CD8-positive, alpha-beta memory T cell (primary cell): ENCODE measurements at places on chromosomes 1 and 21. TPM values are rescaled to one million over a fixed set of nuclear protein-coding genes. Genes with fewer than 3 reads are reported as not detected.

LCE1D gene
- total RNA-seq: not detected

- no peak overlapping the region for H3K4me3 ChIP-seq
- H3K36me3 ChIP-seq: no peaks in the 10 kb centered on the region
- DNase-seq: no peak
- H3K27ac ChIP-seq: no peak overlapping the region
- H3K4me1 ChIP-seq: no peaks in the 10 kb centered on the region
Measured at GRCh38 chr1:115239426-115239825, 98.6 kb downstream of the NGF start.

S100A2 gene
- total RNA-seq: 0.81 TPM

GRCh38 chr1:212595787-212596714 is 12.5 kb upstream of the ATF3 start:
- H3K4me1 ChIP-seq: peaks cover 15% of the 10 kb centered on the region
- DNase-seq: no peak
- peak overlapping the region; percentile 41 for H3K4me3 ChIP-seq
- no peaks in the 10 kb centered on the region for H3K27me3 ChIP-seq
- H3K27ac ChIP-seq: peak overlapping the region; percentile 34

DNA sequence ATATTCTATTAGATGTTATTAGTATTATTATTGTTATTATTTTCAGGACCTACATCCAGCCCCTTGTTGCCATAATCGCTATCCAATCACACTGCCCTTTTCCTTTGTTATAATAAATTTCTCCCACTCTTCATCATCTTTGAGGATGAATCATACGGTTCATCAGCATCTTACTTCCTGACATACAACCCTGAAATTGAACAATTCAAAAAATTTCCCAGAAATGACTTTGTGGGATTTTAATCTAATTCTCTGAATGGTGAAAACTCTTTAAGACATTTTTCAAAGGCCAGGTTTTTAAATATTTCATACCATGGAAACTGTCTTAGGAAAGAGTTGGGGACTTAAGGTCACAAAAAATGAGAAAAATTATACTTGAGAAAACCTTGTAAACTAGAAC is 353.5 kb downstream of the ST6GALNAC3 start:
- DNase-seq: no peak
- no peak overlapping the region for H3K4me3 ChIP-seq
- no peaks in the 10 kb centered on the region for H3K36me3 ChIP-seq
- H3K27ac ChIP-seq: no peak overlapping the region

MROH9 gene
- not detected for total RNA-seq

RAB3GAP2 gene
- 41.8 TPM for total RNA-seq

- no peaks in the 10 kb centered on the region for H3K27me3 ChIP-seq
- DNase-seq: no peak
- no peaks in the 10 kb centered on the region for H3K36me3 ChIP-seq
- no peaks in the 10 kb centered on the region for H3K4me1 ChIP-seq
- no peak overlapping the region for H3K27ac ChIP-seq
Measured at GRCh38 chr1:172211221-172211620, 209.3 kb upstream of the C1orf105 start.

ERICH3 gene
- not detected for total RNA-seq

- no peaks in the 10 kb centered on the region for H3K36me3 ChIP-seq
- no peak overlapping the region for H3K27ac ChIP-seq
- no peak for DNase-seq
- H3K4me3 ChIP-seq: no peak overlapping the region
Measured at GRCh38 chr1:178341261-178341956, 155.4 kb downstream of the CLEC20A start.

DNA sequence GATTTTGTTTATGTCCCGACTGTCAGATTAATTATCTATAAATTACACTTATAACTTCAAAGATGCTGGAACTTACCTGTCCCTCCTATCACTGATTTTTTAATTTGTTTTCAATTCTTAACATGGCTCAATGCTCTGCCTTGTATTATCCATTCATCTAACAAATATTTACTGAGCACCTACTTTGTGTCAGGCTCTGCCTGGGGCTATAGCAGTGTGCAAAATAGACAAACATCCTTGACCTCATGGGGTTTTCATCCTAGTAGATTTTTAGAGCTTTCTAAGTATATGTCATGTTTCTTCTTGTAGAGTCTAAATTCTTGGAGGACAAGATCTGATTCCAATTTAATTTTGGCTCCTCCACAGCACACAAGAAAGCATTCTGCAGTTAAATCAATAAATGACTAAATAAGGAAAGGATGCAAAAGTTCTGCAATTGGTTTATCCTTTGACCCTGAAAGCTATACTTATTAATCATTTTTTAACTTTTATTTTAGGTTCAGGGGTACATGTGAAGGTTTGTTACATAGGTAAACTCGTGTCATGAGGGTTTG is 10.8 kb upstream of the SMYD2 start:
- peaks cover 6% of the 10 kb centered on the region for H3K27me3 ChIP-seq
- no peak for DNase-seq
- no peak overlapping the region for H3K4me3 ChIP-seq
- no peak overlapping the region for H3K27ac ChIP-seq
- H3K36me3 ChIP-seq: no peaks in the 10 kb centered on the region
- no peaks in the 10 kb centered on the region for H3K4me1 ChIP-seq

DNA sequence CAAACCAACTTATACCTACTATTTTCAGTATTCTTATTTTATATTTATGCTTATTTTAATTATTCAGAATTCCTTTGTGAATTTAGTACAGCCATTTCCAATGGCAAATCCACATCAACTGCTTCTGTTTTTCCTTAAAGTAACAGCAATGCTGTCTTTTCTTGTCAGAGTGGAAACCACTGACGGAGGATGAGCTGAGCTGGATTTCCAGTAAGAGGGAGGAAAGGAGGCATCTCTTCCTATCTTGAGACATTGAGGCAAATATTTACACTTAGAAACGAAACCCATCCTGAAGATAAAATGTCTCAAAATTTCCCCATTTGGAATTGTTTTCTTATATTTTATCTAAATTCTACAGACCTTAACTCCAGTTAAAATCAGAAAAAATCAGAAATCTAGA is 66.1 kb upstream of the SLC44A3 start:
- H3K4me3 ChIP-seq: no peak overlapping the region
- no peak for DNase-seq
- H3K27me3 ChIP-seq: no peaks in the 10 kb centered on the region
- no peak overlapping the region for H3K27ac ChIP-seq
- H3K36me3 ChIP-seq: no peaks in the 10 kb centered on the region
- no peaks in the 10 kb centered on the region for H3K4me1 ChIP-seq

DNA sequence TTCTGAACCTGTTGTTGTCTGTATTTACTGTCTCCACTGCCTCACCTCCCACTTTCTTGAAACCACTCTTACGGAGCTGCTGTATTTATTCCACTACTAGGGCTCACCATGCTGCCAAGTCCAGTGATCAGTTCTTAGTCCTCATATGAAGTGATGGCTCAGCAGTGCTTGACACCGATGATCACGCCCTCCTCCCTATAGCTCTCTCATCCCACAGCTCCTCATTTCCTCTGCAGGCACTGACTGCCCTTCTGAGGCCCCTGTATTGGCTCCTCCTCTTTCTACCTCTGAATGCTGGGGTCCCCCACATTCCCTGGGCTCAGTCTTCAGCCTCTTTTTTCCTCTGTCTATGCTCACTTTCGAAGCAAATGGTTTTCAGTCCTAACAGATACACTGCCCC is 3.4 kb downstream of the CLCA1 start:
- H3K27ac ChIP-seq: no peak overlapping the region
- H3K27me3 ChIP-seq: no peaks in the 10 kb centered on the region
- H3K36me3 ChIP-seq: no peaks in the 10 kb centered on the region
- no peak for DNase-seq
- H3K4me3 ChIP-seq: no peak overlapping the region

DNA sequence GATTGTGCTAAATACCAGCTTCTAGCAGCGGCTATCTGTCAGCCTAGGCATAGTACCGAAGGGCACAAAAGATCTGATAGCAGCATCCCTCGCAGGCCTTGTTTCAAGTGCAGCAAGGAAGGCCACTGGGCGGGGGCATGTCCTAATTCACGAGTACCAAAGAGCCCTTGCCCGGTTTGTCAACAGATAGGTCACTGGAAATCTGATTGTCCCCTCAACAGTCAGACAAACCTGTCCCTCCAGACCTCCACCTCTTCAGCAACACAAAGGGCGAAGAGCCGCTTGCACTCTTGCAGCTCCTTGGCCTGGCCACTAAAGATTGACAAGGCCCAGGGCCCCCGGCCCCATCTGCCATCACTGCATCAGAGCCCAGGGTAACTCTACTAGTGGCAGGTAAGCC is 22.7 kb upstream of the CA6 start:
- H3K27me3 ChIP-seq: no peaks in the 10 kb centered on the region
- H3K4me3 ChIP-seq: no peak overlapping the region
- no peaks in the 10 kb centered on the region for H3K36me3 ChIP-seq
- no peak overlapping the region for H3K27ac ChIP-seq
- DNase-seq: no peak
- peaks cover 63% of the 10 kb centered on the region for H3K4me1 ChIP-seq

DNA sequence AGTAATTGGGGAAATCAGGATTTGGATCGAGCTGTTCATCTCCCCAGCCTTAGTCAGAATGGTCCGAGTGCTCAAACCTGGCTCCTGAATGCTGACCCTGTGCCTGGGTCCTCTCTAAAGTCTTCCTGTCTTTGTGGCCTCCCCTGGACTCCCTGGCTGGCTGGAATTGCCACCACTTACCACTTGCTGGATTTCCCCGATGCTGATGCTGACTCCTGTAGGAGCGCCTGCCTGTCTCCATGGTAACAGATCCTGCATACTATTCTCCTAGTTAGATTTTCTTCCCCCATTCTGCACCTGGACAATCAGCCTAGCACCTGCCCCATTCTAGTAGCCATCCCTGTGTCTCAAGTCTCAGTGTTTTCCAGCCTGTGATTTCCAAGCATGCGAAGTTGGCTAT is 382.2 kb upstream of the ESRRG start:
- no peak overlapping the region for H3K4me3 ChIP-seq
- no peaks in the 10 kb centered on the region for H3K36me3 ChIP-seq
- H3K4me1 ChIP-seq: no peaks in the 10 kb centered on the region
- no peak overlapping the region for H3K27ac ChIP-seq

DNA sequence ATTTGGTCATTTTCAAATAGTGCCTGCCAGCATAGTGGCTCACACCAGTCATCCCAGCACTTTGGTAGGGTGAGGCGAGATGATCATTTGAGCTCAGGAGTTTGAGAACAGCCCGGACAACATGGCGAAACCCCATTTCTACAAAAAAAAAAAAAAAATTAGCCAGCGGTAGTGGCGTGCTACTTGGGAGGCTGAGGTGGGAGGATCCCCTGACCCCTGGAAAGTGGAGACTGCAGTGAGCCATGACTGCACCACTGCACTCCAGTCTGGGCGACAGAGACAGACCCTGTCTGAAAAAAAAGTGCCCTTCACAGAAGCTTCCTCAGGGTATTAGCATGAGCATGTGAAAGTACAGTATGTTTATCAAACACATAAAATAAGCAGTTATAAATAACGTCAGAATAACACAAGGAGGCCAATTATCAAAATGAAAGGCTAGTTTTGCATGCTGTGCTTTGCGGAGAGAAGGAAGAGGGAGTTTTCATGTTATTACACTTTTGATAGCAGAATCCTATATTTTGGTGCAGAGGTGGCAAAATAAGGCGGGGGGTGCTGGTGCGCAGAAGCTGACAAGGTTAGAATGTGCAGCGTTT is 781 bp upstream of the METTL13 start:
- peak overlapping the region; percentile 62 for H3K27ac ChIP-seq
- no peak for DNase-seq
- H3K27me3 ChIP-seq: no peaks in the 10 kb centered on the region
- H3K4me1 ChIP-seq: peaks cover 47% of the 10 kb centered on the region
- peaks cover under 1% of the 10 kb centered on the region for H3K36me3 ChIP-seq
- peak overlapping the region; percentile 60 for H3K4me3 ChIP-seq

GRCh38 chr21:29231756-29232529 is 66.8 kb upstream of the BACH1 start:
- no peak overlapping the region for H3K4me3 ChIP-seq
- H3K27ac ChIP-seq: no peak overlapping the region
- no peaks in the 10 kb centered on the region for H3K4me1 ChIP-seq
- H3K27me3 ChIP-seq: no peaks in the 10 kb centered on the region
- no peak for DNase-seq

SSR2 gene
- 190 TPM for total RNA-seq

DNA sequence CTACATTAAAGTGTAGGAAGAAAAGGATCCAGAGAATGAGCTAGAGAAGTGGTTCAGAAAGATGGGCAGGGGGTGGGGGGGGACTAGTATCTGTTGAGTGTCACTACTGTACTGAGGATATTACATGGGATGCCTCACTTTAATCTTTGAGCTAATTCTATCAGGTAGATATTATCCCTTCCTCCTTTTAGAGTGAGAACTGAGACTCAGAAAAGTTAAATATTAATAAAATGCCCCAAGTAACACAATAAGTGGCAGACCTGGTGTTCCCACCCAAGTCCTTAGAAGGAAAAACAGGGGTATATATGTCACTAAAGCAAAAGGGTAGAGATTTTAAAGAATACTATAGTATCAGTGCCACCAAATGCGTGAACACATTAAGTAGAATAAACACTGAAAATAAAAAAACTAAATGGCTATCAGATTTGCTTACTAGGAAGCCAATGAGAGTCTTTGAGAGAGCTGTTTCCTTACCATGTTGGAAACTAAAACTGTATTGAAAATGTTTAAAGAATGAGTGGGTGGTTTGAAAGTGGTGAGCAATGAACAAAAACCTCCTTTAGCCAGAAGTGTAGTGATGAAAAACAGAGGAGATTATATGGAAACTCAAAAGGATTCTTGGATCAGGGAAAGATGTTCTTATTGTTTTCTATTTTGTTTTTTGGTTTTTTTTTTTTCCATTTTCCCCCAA is 230.8 kb downstream of the BARHL2 start:
- no peak overlapping the region for H3K27ac ChIP-seq
- H3K4me1 ChIP-seq: no peaks in the 10 kb centered on the region
- no peaks in the 10 kb centered on the region for H3K27me3 ChIP-seq
- no peak overlapping the region for H3K4me3 ChIP-seq

BRINP3 gene
- not detected for total RNA-seq

DNA sequence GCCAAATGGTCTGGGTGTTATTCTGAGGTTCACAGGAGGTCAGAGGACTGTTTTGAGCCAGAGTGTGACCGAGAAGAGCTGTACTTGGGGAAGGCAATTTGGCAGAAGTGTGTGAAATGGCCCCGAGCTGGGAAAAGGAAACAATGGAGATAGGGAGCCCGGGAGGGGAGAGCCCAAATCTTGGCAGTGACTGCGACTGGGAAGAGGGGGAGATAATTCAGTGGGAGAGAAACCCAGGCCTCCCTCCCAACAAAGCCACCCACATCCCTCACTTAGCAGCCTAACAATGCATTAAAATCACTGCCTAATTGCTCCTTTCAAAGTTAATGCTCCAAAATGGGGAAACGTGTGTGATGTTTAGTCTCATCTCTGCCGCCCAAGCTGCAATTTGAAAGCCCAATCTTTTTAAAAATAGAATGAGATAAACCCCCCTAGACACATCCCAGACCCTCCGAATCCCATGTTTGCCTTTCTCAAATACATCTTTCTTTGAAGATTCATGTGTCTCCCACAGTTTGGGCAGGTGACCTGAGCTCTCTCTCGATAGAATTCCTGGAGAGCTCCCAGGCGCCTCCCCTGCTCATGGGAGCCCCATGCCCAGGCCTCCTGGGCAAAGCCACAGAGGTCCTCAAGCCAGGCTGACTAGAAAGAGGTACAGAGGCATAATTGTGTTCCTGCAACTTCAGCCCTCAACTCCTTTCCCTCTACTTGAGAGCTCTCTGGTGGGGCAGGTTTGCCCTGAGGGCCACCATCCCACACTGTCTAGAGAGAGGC is 17.3 kb downstream of the LRRC52 start:
- no peak for DNase-seq
- no peaks in the 10 kb centered on the region for H3K4me1 ChIP-seq
- no peaks in the 10 kb centered on the region for H3K27me3 ChIP-seq
- no peaks in the 10 kb centered on the region for H3K36me3 ChIP-seq

GRCh38 chr21:43663033-43663432 is 3.7 kb downstream of the RRP1B start:
- no peak overlapping the region for H3K4me3 ChIP-seq
- H3K27ac ChIP-seq: no peak overlapping the region
- H3K4me1 ChIP-seq: peaks cover 43% of the 10 kb centered on the region
